ENCODE measurements at places on chromosomes 7 and 10.

DNA sequence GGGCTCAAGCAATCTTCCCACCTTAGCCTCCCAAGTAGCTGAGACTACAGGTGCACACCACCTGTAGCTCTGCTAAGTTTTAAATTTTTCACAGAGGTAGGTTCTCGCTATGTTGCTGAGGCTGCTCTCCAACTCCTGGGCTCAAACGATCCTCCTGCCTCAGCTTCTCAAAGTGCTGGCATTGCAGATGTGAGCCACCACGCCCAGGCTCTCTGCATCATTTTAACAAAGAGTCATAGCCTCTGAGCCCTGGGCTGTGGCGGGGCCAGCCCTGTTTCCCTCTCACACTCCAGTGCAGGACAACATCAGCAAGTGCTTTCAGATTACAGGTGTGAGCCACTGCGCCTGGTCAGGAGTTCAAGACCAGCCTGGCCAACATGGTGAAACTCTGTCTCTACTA, 102.5 kb downstream of the COL26A1 start:
- no peak for DNase-seq

DNA sequence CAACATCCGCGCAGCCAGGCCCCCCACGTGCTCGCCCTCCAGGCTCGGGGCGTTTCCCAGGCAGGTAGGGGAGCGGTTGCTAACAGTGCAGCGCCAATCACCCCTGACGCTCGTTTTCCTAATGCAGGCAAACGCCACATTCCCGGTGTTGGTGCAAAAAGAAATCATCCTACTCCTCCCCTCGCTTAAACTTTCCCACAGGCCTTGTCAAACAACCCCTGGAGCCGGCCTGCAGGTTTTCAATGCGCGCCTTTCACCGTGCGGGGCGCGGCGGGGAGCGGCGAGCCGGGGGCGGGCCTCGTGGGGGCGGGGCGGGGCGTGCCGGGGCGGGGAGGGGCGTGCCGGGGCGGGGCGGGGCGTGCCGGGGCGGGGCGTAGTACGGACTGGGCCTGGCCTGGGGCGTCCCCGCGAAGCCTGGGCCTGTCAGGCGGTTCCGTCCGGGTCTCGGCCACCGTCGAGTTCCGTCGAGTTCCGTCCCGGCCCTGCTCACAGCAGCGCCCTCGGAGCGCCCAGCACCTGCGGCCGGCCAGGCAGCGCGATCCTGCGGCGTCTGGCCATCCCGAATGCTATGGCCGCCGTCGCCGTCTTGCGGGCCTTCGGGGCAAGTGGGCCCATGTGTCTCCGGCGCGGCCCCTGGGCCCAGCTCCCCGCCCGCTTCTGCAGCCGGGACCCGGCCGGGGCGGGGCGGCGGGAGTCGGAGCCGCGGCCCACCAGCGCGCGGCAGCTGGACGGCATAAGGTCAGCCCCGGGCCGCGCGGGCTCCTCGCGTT, at the start of gene ECHDC3:
TSS of gene ECHDC3 (plus strand) at position 374 of the 770 bp plus-strand sequence. CDS start at position 569, 195 bp downstream.
- DNase-seq = peak; percentile 20

DNA sequence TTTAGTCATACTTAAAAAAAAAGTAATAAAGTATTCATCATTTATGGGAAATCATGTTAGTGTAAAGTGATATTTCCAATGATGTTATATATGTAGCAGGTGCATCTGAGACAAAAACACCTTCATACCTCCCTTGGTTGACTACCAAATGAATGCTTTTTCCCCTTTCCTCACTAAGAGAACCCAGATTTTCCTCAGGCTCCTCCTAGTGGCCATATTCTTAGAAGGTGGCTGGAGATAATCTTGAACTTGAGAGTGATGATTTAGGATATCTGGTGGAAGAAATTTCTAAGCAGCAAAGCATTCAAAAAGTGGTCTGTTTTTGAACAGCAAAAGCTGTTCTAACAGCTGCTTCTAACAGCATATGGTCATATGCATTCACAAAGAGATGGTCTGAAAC, 16.8 kb upstream of the DNAH11 start:
- DNase-seq = no peak

- DNase-seq = no peak
Observed at GRCh38 chr10:96947036-96947435, 114.9 kb downstream of the LCOR start.

DNA sequence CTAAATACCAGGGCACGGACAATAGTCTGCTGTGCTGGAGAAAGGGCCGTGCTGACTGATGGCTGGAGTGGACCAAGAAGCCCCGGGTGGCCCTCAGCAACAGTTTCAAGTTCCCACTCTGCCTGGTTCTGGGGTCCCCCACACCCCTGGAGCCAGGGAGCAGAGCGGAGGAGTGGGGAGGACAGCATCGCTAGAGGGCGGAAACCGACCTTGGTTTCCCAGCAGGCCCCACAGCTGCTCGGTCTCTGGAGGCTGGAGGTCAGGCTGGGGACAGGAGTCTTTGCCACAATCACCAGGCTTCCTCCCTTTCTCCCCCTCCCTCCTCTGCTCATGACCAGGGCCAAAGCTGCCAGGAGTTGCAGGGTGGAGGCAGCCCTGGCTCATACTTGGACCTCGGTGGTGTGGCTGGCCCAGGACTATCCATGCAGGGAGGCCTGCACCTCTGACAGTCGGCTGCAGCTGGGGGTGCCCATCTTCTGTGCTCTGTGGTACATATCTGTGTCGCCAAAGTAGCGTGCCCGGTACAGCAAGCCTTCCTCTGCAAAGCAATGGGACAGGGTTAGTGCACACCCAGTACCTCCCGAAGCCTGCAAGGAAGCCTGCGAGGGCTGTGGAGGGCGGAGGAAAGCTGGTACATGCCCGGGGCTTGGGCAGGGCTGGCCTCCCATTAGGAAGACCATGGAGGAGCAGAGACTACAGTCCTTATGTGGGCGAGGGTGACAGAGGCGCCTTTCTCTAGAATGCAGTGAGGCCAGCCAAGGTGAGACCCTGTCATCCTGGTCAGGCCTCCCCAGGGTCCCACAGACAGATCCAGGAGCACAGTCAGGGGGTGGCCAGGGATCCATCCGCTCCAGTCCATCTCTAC, 19.1 kb downstream of the DNAJB12 start:
- DNase-seq = no peak

DNA sequence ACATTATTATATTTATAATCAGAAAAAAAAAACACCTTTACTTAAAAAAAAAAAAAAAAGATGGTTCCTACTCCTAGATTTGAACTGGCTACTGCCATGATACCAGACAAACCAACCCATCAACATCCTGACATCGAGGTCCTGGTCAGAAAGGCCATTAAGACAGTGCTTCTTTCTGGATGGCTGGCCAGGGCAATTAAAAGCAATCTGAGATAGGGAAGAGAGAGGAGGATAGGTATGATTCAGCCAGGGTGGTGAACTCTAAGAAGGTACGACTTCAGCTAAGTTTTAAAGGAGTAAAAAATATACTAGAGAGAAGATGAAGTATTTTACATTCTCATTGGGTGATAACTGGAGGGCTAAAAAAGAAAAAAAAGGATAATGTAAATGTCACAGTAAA, 139.0 kb downstream of the DOCK4 start:
- DNase-seq = no peak

DNA sequence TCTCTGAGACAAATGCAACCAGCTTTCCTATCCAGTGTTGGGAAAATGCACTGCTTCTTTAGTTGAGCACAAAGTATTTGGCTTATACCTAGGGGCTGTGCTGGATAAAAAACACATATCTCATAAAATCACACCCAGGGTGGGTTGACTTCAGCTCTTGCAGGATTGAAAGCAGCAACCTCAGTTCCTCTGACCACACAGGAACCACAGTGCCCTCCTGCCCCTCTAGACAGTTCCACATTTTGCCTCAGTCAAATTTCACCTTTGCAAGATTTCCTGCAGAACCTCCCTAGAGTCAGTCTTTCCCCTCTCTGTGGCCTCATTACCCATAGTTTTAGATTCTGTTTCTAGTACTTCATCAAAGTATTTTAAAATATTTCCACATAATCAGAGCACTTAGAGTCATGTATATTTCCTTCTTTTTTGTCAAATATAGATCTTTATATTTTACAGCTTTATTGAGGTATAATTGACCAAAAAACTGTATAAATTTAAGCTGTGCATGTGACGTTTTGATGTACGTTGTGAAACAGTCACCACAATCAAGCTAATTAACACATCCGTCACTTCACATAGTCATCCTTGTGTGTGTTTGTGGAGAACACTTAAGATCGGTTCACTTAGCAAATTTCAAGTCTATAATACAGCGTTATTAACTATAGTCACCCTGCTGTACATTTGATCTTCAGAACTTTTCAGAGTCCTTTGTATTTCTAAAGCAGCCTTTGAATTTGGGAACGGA, 37.0 kb upstream of the EGR2 start:
- no peak for DNase-seq

DNA sequence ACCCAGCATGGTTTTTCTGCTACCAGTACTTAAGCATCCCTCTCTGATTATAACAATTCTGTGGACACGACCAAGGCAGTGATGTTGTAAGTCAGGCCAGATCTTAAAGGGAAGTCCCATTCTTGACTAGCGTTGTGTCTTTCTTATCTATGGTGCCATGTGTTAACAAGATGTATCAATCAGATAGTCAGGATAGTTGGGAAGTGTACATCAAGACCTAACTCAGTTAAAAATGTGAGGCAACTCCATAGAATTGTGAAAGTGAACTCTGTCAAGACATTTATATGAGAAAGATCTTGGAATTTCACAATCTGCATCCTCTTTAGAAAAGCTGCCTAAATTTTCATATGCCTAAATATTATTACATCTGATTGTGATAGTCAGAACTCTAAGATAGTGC, 341.7 kb upstream of the SEMA3D start:
- DNase-seq = no peak

- DNase-seq = no peak
Observed at GRCh38 chr7:26151096-26151495, 902 bp upstream of the NFE2L3 start.

GRCh38 chr7:122413339-122413738, 108.8 kb upstream of the FEZF1 start:
- DNase-seq = no peak

- DNase-seq = no peak
Observed at GRCh38 chr7:131620673-131621609, 64.5 kb upstream of the PODXL start.

DNA sequence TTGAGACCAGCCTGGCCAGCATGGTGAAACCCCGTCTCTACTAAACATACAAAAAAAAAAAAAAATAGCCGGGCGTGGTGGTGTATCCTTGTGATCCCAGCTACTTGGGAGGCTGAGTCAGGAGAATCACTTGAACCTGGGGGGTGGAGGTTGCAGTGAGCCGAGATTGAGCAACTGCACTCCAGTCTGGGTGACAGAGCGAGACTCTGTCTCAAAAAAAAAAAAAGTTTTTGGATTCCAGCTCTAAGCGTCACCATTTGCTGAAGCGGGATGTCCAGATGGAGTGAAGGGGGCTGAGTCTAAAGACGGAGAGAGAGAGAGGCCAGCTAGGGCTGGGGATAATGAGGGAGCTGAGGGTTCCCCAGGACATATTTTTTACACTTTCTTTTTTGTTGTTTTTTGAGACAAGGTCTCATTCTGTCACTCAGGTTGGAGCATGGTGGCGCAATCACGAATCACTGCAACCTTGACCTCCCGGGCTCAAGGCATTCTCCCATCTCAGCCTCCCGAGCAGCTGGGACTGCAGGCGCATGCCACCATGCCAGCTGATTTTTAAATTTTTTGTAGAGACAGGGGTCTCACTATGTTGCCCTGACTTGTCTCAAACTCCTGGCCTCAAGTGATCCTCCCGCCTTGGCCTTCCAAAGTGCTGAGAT, 9.4 kb upstream of the HK1 start:
- DNase-seq = no peak

Data from NCI-H510A (cell line).